Fibroblast of skin of right biceps (primary cell): ENCODE measurements at places on chromosomes 11 and 22.

- DNase-seq, result no peak
Observed at GRCh38 chr11:67355794-67356386, 2.5 kb upstream of the POLD4 start.

DNA sequence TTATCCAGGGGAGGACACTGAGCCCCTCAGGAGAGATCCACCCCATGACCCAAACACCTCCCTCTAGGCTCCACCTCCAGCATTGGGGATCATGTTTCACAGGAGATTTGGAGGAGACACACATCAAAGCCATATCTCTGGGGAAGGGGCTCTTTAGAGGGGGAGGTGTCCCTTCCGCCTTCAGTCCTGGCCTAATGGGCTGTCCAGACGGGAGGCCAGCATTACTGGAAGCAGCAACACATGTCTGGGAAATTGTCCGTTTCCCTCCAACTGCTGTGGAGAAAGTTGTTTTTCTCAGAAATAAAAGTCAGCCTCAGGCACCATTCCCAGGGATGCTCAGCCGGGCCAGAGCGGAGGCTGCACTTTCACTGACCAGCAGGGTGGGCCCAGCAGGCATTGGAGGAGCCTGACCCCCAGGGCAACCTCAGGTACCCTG lies 9.5 kb downstream of the CACNA1I start:
- DNase-seq, result no peak

DNA sequence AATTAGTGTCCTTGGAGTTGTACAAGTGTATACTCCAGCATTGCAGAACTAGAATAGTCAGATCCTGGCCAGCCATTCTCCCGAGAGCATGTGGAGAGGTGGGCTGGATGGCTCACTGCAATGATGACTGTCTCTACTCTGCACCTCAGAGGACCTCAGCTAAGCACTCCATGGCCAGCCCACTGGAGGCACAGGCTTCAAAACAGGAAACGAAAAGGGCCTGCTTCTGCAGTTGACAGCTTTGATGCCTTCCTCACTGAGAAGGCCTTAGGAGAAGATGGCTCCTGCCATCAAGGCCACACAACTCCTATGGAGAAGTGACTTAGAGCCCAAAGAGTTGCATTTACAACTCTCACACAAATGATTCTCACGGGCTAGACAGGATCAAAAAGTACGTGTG lies 9.1 kb downstream of the POLD4 start:
- no peak for DNase-seq

DNA sequence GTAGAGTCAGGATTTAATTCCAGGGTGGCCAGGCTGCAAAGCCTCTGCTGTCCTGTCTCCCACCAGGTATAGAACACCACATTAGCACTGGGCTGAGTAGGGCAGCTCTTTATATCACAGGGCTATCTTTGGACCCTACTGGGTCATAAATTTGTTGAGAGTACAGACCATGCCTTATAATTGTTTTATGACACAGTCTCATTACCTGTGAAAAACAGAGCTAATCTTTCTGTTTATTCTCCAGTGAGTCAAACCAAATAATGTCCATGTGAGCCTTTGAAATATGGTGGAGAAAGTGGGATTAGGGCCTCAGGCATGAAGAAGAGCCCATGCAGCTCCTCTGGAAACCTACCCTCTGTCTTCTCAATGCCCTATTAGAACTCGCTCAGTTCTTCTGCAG lies 49.6 kb upstream of the KIRREL3 start:
- DNase-seq, result no peak

- no peak for DNase-seq
Observed at GRCh38 chr11:2328656-2329354, 27.0 kb downstream of the TSPAN32 start.

DNA sequence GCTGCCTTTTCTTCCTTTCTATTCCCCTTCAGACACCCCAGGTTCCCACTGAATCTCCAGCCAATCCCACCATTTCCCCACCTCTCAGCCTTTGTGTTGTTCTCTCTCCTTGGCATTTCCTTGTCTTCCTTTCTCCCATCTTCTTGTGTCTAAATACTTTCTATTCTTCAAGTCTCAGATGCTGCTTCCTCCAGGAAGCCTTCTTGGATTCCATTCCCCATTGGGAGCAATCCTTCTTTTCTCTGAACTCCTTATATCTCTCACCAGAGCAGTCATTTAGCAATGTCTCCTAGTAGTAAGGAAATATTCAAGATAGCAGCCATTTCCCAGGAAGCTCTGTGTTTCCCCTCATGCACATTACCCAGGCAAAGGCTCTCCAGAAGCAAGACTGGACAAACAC lies 15.4 kb downstream of the YPEL4 start:
- DNase-seq, result no peak

- no peak for DNase-seq
Observed at GRCh38 chr11:74018331-74019005, 9.6 kb upstream of the UCP3 start.

GRCh38 chr22:30931541-30932300 lies 36.9 kb downstream of the MORC2 start:
- no peak for DNase-seq

GRCh38 chr22:36986242-36986821 lies 32.9 kb downstream of the TST start:
- DNase-seq, result no peak

GRCh38 chr11:102831489-102832440 lies 11.6 kb downstream of the MMP3 start:
- peak; percentile 80 for DNase-seq

- DNase-seq, result no peak
Observed at GRCh38 chr11:61736310-61736709, 16.1 kb upstream of the MYRF start.

DNA sequence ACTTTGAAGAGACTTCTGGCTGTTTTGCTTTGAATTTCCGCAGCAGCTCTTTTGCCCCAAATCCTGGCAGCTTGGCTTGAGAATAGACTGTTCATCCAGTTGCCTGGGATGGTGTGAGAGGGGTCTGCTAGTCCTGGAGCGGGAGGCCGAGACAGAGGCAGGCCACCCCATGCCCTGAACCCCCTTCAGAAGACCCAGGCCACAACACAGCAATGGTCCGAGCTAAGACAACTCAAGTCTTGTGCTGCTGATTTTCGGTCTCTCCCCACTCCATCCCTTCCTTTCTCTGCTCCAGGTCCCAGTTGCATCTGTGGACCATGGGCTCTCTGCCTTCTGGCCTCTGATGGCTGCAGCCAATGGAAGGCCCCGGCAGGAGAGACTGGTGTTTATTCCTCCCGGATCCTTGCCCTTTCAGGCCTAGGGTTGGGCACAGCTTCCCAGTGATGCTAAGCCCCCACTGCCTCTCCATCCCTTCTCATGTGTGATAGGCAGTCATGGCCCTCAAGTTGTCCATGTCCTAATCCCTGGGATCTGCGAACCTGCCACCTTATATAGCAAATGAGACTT lies 31.9 kb upstream of the TP53I11 start:
- DNase-seq, result no peak

- DNase-seq, result no peak
Observed at GRCh38 chr11:117794772-117795629, 2.0 kb downstream of the DSCAML1 start.

GRCh38 chr11:63670433-63671321 lies 499 bp downstream of the ATL3 start:
- peak; percentile 51 for DNase-seq

DNA sequence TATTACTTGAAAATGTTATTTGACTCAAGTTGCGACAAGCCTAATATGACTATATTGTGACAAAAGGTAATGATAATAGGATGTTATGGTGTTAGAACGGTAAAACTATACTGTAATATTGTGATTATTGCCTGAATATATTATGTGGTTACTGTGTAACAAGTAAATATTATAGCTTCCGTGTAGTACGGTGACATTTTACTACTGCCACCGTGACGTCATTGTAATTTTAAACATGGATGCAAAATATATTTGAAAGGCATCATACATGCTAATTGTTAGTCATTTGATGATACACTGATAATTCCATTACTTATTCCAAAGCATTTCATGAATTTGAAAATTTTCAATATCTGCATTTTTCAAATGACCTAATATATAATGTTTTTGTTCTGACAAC lies 2.5 kb downstream of the ELP4 start:
- DNase-seq, result no peak

- no peak for DNase-seq
Observed at GRCh38 chr11:77150836-77151235, 22.8 kb downstream of the MYO7A start.

DNA sequence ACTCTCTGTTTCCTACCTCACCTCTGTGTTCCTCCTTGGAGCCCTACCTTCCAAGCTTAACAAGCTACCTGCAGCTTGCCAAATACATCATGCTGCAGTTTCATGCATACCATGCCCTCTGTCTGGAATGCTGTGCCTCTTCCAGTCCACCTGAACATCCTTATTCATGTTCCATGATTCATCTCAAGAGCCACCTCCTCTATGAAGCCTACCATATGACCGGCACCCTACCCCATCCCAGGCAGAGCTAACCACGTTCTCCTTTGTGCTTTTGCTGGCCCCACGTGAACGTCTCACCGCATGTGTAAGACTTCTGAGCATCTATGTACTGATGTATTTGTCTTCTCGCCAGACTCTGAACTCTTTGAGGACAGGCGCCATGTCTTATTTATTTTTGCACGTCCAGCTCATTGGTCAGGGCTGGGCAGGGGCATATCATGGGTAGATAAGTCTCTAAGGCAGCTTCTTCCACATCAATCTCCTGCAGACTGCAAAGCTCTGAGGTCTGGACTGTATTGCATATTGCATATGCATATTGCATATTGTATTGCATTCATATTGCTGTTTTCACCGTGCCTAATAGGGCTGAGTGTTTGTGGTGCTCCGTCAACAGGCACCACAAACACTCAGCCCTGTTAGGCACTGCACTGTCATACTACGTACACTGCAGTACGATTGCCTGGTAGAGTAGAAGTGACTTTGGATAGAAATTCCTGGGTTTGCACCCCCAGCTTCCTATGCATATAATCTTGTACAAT lies 31.0 kb downstream of the TST start:
- DNase-seq, result no peak

- DNase-seq, result no peak
Observed at GRCh38 chr22:43154887-43155536, 3.7 kb downstream of the TSPO start.

GRCh38 chr22:49925525-49926128 lies 7.2 kb downstream of the CRELD2 start:
- DNase-seq, result no peak
